ENCODE measurements at places on chromosomes 12 and 14.
A peak's percentile ranks its signal among the peaks of the same experiment; 100 is the strongest.

DNA sequence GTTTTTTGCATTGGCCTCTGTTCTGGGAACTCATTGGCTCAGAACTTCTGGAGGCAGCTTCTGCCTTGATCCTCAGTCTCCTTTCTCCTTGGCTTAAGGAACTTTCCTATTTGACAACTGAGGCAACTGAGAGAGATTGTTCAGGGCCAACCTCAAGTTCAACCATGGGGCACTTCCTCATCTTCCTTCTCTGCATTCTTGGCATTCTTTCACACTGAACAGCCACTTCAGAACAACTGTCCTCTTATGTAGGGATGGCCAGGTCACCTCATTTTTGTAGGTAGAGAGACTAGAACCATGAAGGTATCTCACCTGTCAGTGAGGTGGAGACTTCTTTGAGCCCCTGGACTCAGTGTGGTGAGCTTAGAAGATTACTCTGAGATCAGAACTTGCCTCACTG lies 63.0 kb upstream of the NRXN3 start:
- DNase-seq: no peak

DNA sequence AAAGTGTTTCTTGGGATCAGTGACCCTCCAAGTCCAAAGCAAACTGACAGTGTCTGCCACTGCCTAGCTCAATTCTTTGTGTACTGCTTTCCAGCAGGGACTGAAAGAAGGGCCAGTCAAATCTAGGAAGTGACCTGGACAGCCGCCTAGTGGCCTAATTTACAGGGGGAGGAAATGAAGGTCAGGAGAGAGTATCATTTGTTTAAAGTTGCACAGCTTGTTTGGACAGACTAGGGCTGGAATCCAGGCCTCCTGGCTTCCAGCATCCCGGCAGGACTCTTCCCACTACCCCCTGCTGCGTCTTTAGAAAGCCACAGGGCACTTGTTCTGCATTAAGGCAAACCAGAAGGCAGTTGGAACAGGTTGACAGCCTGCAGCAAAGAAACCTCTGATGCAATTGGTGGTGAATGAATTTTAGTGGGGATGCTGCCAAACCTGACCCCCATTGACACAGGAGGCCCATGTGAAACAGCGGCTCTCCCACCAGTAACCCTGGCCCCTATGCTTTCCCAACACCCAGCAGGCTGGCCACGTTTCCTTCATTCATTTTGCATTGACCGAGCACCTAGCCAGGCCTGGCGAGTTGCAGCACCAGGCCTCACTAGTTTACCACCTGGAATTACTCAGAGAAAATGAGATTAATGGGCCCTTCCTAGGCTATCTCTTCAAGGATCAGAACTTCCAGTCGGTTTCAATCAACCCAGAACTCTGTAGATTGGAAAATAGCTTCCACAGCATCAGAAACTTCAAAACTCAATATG lies 28.2 kb downstream of the GALNT16 start:
- no peak for DNase-seq

DNA sequence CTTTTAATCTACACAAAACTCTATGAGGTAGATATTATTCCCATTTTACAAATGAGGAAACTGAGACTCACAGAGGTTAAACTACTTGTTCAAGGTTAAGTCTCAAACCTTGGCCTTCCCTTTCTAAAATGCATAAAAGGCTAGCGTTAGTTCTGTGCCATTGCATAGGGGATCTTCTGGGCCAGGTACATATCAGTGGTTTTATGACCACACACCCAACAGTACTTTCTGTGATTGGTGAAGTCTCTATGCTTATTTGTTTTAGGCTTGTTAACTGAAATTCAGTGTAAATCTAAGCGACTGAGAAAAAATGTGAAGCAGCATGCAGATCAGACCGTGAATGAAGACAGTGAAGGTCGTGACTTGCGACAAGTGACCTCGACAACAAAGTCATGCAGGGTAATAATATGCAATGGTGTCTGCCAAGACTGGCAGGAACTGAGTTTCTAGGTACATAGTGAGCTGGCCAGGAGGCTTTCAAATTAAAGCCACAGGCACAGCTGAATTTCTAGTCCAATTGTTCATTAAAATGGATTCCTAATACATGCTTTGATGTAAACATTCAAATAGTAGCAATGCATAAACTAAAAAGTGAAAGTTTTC lies 38.8 kb upstream of the GAS2L3 start:
- no peak for DNase-seq

DNA sequence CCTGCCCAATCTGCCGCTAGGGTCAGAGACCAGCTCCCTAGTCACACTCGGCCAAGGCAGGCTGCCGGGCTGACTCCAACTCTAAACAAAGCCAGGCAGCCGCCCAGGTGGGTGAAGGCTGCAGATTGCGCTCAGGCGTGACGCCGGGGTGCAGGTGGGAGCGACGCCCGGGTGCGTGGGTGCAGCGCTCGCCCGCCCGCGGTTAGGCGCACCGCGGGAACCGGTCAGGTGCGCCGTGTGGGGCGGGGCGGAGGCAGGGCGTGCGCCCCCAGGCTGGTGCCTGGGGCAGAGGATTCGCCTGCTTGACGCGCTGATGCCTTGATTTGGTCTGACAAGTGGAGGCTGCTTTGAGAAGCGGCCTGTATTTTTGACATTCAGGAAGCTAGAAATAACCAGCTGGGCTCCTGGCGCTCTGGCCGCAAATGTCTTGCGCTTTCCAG lies 126.7 kb upstream of the HIF1A start:
- no peak for DNase-seq

DNA sequence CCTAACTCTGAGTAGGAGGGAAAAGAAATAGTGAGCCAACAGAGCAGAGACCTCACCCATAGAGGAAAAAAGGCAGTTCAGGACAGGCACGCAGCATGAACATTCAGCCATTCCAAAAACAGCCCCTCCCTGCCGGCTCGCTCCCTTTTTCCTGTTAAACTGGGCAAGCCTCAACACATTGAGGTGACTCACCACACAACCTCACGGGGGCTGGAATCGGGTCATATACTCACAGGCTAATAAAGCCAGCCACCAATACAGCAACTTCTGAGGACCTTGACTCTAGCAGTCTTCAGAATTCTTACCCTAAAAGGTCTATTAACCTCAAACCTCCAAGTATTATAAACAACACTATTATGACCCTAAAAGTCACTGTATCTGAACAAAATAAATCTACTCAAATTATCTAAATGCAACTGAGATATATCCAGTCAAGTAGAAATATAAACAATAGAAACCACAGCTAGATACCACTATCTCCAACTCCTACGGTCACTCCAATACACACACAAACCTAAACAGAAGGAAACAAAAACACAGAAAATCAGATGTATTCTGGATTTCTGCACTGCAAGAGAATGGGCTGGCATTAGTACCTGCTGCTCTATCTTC lies 6.3 kb downstream of the YBX3 start:
- no peak for DNase-seq

DNA sequence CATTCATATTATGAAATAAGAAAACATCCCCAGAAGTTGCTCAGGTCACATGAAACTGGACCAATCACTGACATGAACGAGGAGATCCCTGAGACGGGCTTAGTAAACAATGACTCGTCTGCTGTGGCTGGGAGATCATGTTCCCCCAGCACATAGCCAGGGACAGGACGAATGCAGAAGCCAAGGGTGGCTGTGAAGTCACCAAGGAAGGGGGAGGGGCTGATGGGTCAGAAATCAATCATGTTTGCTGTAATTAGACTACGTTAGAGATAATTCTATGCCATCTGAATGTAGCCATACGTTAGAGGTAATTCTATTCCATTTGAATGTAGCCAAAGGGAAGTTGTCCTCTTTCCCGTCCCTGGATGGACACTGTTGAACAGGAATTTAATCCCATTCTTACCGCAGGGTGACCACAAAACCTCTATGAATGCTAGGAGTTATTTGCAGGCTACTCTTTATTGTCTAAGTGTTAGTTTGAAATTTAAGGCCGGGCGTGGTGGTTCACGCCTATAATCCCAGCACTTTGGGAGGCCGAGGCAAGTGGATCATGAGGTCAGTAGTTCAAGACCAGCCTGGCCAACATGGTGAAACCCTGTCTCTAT lies 332.9 kb downstream of the TMEM132D start:
- DNase-seq: no peak

DNA sequence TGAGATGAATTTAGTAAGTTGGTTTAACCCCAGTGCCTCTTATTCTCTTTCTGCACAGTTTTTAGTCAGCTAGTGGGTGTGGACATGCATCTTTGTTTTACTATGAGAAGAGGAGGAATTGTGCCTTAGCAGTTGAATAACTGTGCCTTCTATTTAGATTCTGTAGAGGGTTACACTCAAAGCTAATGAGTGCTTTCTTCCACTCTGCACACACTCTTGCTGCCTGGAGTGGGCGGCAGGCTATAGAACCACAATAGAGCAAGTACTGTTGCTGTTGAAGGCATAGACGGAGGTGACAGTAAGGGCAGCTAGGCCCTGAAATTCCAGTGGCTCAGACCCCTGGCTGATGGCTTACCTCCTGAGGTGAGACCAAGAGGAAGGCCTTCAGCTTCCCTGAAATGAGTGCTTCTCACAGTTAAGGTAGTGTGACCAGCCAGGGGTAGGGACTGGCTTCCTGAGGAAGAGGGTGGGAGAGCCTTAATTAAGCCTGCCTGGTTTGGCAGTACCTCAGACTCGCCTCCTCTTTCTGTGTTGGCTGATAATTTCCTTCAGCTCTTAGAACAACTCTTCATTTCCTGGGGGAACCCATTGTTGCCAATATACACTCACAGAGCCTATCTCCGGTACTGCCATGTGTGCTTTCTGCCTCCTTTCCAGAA lies 24.7 kb downstream of the SUSD6 start:
- no peak for DNase-seq

- no peak for DNase-seq
These were observed 7.9 kb downstream of the INF2 start for GRCh38 chr14:104697317-104697703.

DNA sequence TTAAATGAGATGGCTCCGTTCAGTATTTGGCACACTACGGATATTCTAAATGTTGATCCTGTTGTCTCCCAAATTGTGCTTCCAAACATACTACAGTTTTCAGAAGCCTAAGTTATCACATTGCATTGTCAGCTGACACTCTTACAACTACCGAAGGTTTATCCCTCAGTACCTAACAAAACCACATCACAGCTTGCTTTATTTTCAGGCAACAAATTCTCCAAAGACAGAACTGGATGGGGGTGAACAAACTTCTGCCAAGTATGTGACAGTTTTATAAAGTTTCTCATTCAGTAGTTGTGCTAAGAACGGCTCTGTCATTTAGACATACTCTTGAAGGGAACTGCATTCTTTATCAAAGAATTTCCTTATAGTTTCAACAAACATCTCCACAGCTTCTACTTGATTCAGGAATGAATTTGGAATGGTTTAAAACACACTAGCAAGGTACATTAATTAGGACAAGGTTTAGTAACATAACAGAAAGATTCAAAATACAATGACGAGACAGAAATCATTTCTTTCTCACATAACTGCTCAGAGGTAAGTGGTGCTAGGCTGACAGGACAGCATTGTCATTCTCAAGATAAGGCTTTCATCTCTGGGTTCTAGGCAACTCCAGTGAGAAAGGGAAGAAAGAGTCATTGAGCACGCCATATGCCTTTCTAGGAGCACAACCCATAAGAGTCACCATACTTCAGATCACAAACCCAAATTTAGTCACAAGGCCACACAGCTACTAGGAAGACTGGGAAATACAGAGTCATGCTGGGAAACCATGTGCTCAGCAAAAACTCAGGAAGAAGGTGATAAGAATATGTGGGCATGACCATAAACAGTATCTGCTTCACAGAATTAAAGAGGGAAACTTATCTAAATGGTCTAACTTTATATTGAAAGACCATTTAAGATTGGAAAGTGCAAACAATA lies 100.7 kb downstream of the DUSP6 start:
- DNase-seq: no peak

GRCh38 chr12:32265951-32266350 lies 133.4 kb upstream of the FGD4 start:
- no peak for DNase-seq

DNA sequence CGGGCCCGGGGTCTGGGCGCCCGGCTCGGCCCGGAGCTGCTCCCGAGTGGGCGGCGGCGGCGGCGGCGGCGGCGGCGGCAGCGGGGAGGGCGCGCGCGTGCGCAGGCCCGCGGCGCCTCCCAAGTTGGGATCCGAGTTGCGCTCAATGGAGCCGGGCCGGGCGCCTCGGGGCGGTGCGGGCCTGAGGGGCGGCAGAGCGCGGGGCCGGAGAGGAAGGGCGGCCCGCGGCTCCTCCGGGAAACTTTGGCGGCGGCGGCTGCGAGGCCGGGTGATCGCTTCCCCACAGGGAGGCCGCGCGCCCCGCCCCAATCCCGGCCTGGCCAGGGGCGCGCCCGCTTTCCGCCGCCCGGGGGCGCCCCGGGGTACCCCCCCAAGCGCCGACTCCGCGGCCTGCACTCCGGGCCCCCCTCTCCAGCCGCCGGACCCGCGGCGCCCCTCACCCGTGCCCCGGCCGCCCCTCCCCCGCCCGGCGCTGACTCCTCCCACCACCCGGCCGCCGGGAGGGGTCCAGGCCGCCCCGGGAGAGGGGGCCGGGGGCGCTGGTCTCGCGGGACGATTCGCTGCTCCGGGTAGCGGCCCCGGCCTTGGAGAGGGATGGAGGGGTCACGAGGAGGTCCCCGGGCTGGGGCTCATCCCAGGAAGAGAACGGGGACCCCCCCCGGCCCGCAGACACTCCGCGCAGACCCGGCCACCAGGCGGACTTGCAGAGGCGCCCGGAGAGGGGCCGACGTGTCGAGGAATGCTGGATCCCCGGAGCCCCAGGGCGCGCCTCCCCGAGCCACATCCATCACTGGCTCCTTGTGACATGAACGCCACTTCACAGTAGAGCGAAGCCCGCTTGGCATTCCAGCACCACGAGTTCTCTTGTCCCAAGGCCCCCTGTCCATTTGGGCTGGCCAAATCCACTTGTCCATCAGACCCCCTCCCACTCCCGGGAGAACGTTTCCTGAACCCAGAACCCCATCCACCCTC lies at the start of gene RILPL1:
RILPL1 (minus strand) TSS at position 48 of the 972 bp plus-strand sequence. CDS start 237 bp downstream, outside the sequence.
- peak; percentile 26 for DNase-seq

- no peak for DNase-seq
These were observed 246.6 kb downstream of the TMEM132D start for GRCh38 chr12:129657179-129657578.

DNA sequence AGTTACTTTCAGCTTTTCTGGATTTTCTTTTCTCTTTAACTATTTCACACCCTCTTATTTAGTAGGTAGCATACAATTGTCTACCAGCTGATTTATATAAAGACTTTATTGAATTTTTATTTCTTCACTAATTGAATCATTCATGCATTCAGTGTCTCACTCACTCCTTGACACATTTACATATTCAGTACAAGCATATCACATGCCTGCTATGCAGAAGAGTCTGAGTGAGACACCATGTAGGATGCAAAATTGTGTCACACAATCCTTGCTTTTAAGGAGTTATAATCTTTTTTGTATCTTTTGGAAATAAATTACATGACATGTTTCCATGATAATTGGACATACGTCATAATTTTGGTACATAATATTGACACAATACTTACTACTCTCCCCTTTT lies 83.0 kb downstream of the AKAP6 start:
- DNase-seq: no peak

- DNase-seq: no peak
These were observed 13.1 kb downstream of the APPL2 start for GRCh38 chr12:105222726-105223351.

GRCh38 chr12:132429946-132430643 lies 59.9 kb upstream of the FBRSL1 start:
- DNase-seq: peak; percentile 68
